Stimulated activated CD8-positive, alpha-beta memory T cell treated with anti-CD3 and anti-CD28 coated beads, Interleukin-2, amount 100 ng/mL, for 1 hour (primary cell): ENCODE measurements at places on chromosomes 12 and 14.

DNA sequence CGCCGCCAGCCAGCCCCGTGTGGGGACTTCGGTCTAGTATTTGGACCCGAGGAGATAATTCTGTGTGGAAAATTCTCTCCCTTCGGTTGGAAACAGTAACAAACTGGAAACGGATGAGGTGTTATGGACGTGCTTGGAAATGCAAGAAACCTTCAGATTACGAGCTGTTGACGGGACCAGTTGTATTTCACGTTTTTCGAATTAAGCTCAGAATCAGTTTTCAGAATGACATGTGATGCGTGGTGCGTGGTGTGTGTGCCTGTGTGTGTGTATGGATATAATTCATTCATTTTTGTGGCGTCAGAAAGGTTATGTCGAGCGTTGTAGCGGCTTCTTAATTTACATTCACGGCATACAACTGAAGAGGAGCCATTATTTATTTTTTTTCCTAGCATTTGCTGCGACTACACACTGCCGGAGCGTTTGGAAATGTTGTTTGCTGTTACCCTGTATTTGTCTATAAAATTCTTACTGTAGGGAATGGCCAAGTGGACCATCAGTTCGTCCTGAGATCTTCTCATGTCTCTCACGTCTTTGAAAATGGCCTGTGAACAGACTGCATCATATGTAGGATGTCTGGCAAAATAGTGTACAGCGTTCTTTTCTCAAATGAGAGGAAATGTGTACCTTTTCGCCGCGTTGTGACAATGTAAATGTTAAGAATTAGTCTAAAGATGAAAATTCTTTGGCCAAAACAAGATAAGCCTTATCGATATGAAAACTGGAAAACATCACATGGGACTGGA, 1.3 kb downstream of the TRAF3 start:
- DNase-seq = no peak

- DNase-seq = no peak
Measured at GRCh38 chr12:124829708-124830304, 33.9 kb downstream of the SCARB1 start.

- DNase-seq = no peak
Measured at GRCh38 chr12:6224550-6224949, 24.4 kb downstream of the CD9 start.

- peak; percentile 66 for DNase-seq
Measured at GRCh38 chr14:51860164-51860824, at the start of gene GNG2. Gene GNG2, plus strand, starts transcription at chr14:51860612. Its CDS starts 90,067 bp downstream, at chr14:51950679.

DNA sequence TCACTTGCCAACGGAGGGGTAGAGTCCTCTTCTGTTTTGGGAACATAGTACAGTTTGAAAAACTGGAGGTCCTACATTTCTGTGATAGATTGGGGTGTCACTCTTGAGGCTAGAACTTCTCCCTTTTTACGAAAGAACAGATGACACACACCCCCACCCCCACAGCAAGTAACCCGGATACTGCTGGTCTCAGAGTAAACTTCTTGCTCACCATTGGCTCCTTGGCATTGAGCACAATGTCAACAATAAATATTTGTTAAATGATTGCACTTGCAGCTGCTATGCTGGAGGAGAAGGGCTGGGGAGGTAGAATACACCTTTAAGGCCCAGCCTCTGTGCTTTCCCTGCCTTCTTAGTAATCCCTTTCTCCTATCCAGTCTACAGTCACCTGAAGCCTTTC, 149.8 kb downstream of the TGFB3 start:
- no peak for DNase-seq

GRCh38 chr14:35365130-35366055, 39.2 kb downstream of the NFKBIA start:
- peak; percentile 33 for DNase-seq

DNA sequence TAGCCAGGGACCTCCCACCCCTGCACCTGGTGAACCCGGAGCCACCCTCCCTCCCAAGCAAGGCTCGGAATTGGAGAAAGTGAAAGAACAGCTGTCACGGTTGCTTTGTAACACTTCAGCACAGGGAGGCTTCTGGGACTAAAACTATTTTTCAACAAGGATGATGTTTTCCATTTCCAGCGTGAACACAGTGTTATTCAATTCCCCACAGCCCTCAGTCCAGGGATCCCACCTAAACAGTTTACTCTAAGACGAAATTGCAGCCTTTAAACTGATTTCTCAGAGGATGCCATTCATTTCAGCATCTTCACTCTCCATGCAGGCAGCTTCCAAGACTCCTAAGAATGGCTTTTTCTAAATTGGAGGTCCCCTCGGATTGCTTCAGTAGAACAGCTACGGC, 229.2 kb downstream of the SLC15A4 start:
- DNase-seq = no peak

DNA sequence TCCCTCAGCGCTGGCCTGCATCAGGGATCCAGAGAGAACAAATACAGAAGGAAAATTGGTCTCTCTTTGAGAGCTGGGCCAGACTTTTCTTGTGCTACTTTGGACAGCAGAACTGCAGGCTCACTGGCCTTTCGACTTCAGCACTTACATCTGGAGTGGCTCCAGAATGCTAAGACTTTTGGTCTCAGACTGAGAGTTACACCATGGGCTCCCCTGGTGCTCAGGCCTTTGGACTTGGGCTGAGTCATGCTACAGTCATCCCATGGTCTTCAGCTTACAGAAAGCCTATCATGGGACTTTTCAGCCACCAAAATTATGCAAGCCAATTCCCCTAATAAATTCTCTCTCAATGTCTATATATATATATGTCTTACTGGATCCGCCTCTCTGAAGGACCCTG, 9.0 kb upstream of the CD163 start:
- DNase-seq = no peak

DNA sequence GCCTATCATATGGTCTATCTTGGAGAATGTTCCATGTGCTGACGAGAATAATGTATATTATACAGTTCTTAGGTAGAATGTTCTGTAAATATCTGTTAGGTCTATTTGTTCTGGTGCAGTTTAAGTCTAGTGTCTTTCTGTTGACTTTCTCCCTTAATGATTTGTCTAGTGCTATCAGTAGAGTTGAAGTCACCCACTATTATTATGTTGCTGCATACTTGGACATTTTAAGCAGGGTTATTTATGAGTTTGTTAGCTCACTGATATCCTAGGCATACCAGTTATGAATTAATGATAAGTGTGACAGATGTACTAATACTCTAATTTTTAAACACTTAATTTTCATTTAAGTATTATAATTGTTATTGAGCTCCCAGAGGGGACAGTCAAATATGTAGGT, 292.5 kb downstream of the AKAP6 start:
- DNase-seq = no peak

GRCh38 chr14:105043641-105044040, 21.6 kb downstream of the GPR132 start:
- no peak for DNase-seq

DNA sequence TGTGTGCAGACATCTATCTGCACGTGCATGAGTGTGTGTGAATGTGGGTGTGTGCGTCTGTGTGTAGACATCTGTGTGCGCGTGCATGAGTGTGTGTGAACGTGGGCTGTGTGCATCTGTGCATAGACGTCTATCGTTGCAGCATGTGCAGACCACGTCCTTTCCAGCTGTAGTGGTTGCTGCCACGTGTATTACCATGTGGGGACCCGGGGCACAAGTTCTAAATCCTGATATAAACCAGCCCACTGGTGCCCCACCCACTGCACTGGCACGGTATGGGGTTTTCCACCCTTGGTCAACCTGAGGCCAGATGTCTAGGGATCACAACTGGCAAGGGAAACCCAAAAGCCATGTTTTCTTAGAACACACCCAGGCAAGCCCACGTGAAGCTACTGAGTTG, 197.0 kb downstream of the ANO2 start:
- DNase-seq = no peak

- DNase-seq = no peak
Measured at GRCh38 chr14:40354754-40355153, 922.5 kb upstream of the FBXO33 start.

- DNase-seq = no peak
Measured at GRCh38 chr14:68366656-68367055, 426.2 kb downstream of the ZFP36L1 start.

DNA sequence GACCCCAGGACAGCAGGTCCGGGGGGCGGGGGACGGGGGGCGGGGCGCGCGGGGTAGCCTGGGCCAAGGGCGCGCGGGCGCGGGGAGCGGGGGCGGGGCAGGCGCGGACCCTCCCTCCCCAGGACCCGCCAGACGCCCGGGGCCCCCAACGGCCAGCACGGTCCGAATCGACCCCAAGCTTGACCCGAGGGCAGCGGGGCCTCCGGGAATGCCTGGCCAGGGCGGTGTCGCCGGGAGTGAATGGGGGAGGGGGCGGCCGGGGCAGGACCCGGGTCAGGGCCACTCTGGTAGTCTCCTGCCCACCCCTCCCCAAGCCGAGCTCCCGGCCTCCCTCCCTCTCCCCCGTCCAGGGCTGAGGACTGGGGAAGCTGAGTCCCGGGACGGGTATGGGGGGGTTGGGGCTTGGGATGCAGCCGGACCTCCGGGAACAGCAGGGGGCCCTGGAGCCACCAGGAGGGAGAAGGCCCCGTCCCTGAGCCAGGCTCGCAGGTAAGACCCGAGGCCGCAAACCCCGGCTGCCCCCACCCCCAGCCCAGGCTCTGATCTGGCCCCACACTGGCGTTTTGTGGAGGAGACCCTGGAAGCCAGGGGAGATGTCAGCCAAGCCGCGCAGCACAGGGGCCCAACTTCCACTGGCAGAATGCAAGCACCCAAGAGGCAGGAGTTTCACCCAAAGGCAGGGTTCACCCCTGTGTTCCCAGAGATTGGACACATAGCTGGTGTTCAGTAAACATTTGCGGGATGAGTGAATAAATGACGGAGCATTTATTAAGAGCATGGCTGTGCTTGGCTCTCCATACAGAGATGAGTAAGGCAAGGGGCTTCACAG, 545 bp upstream of the GALNT9 start:
- no peak for DNase-seq

DNA sequence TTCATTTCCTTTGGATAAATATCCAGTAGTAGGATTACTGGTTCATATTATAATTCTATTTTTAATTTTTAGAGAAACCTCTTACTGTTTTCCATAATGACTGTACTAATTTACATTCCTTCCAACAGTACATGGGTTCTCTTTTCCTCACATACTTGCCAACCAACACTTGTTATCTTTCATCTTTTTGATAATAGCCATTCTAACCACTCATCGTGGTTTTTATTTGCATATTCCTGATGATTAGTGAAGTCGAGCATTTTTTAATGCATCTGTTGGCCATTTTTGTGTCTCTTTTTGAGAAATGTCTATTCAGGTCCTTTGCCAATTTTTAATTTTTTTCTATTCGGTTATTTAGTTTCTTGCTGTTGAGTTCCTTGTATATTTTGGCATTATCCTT, 457.7 kb upstream of the PDE3A start:
- no peak for DNase-seq

DNA sequence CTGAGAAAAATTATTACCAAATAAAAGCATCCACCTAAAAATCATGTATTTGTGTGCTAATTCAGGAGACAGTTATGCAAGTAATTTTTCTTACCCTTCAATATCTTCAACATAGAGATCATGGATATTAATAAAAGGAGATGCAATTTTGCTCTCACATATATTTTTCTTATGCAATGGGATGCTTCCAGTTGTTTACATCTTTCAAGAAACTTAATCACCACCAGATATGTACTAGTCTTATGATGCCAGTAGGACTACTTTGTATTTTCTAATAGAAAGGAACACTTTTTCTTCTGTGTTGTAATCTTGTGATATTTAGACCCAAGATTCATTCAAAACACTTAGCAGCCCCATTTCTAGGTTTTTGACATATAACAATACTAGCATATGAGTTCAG, 107.6 kb downstream of the NAV3 start:
- DNase-seq = no peak

DNA sequence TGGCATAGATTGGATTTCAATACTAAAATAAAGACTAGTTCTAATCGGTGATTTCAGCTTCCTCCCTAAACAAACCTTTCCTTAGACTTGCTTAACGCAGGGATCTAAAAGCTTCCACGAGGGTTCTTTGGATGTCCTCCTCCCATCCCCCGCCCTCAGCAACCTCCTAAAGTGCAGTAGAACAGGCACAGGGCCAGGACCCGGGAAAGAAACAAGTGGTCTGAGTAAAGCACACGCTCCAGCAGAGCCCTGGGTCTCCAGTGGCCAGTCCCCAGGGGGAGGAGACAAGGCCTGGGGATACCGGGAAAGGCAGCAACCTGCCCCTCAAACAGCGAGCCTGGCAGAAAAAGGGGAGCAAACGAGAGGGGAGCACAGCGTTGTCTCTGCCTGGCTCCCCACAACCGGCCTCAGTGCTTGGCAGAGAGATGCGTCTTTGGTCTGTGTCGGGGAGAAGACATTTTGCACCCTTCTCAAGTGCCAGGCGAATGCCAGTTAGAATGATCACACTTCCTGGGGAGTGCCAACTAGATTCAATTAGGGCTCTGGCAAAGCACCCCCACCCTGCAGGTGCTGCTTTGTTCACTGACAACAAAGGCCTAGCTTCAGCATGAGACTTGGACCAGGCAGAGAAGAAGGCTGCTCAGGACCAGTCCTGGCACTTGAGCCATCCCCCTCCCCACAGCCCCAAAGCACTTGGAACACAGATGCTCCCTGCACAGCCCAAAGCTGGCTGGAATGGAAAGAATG, 17.1 kb upstream of the SLC6A12 start:
- no peak for DNase-seq

GRCh38 chr12:64019101-64019500, 174.6 kb downstream of the SRGAP1 start:
- no peak for DNase-seq

DNA sequence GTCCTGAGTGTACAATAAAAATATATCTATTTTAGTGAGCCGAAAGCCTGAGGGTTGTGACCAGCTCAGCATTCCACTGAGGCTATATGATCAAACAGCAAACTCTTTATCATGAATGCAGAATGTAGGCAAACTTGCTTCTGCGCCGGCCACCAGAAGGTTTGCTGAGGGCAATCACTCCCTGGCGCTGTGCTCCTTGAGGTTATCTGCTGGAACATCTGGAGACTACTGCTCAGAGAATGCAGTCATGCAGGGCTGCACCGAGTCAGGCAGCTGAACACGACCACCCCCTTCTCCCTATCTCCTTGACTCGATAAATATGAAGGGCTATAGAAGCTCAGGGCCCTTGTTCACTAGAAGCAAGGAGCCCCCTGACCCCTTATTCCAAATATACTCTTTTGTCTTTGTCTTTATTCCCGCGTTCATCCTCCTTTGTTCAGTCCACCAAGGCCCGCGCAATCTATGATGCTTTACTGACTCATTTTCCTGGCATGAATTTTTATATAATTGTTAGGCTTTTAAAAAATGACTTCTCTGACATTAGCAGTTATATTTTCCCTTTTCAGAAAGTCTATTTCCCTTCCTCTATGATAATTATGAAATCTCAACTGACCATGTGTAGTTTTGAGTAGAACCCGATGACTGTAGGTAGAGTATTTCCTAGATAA, 1089.3 kb downstream of the SLC16A7 start:
- no peak for DNase-seq

DNA sequence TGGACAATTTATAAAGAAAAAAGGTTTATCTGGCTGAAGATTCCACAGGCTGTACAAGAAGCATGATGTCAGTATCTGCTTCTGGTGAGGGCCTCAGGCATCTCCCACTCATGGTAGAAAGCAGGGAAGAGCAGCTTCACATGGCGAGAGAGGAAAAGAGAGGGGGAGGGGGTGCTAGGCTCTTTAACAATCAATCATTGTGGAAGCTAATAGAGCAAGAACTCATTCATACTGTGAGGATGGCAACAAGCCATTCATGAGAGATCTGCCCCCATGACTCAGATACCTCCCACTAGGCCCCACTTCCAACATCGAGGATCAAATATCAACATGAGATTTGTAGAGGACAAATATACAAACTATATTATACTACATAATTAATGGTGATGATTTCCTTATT, 361.9 kb upstream of the FAR2 start:
- DNase-seq = no peak

GRCh38 chr12:121628536-121628935, 2.2 kb downstream of the ORAI1 start:
- no peak for DNase-seq

- no peak for DNase-seq
Measured at GRCh38 chr12:94977766-94978468, 25.6 kb downstream of the NDUFA12 start.
